Ascending aorta (tissue), 2 donors: ENCODE measurements at places on chromosomes 16 and 17. TPM values are rescaled to one million over a fixed set of nuclear protein-coding genes. Genes with fewer than 3 reads are reported as not detected.

Gene KRT16
- 31.9 TPM for total RNA-seq

Gene TVP23A
- not detected for total RNA-seq

Gene PRAC1
- total RNA-seq, result not detected

Gene ADAP2
- total RNA-seq, result 12.5 TPM

Gene GNGT2
- not detected for total RNA-seq

Gene SCN4A
- total RNA-seq, result 1.3 TPM

Gene CDRT15L2
- total RNA-seq, result not detected

Gene WSB1
- 176 TPM for total RNA-seq

Gene ZP2
- not detected for total RNA-seq

Gene ABCC6
- 0.53 TPM for total RNA-seq

Gene MIEN1
- total RNA-seq, result 64.2 TPM

Gene EVI2A
- 7.5 TPM for total RNA-seq

Gene CD300A
- 21.9 TPM for total RNA-seq

Gene PRR29
- 1.5 TPM for total RNA-seq

Gene CCL17
- total RNA-seq, result not detected

Gene CES5A
- total RNA-seq, result not detected

Gene CA10
- total RNA-seq, result not detected
